A172 (cell line): ENCODE measurements at places on chromosomes 7 and 10. TPM values are rescaled to one million over a fixed set of nuclear protein-coding genes. Genes with fewer than 3 reads are reported as not detected.

Gene DOCK4
- 5.6 and 7.2 TPM in 2 replicates for total RNA-seq

Gene MUC3A
- not detected in 2 replicates for total RNA-seq

Gene C10orf67
- 1.0 TPM in 1 of 2 replicates, not detected in the other for total RNA-seq

Gene ZNF655
- 90.2 and 92.1 TPM in 2 replicates for total RNA-seq

Gene NEUROD6
- not detected in 2 replicates for total RNA-seq

Gene NME8
- total RNA-seq = not detected in 2 replicates

Gene HABP2
- total RNA-seq = not detected in 2 replicates

Gene PSMG3
- total RNA-seq = 91.0 and 138 TPM in 2 replicates

Gene CLCN1
- total RNA-seq = not detected in 2 replicates

Gene OR2A1
- total RNA-seq = not detected in 2 replicates

Gene PAX4
- total RNA-seq = not detected in 2 replicates

Gene SEMA3C
- total RNA-seq = 268 and 305 TPM in 2 replicates

Gene KCNH2
- total RNA-seq = 1.7 and 3.5 TPM in 2 replicates

Gene ACSL5
- total RNA-seq = 0.91 and 0.96 TPM in 2 replicates

Gene JAKMIP3
- 0.26 and 0.64 TPM in 2 replicates for total RNA-seq

Gene TAF3
- 3.3 and 3.6 TPM in 2 replicates for total RNA-seq

Gene HPSE2
- not detected in 2 replicates for total RNA-seq

Gene SPDYE11
- total RNA-seq = not detected in 2 replicates

Gene VPS37D
- 6.6 and 8.3 TPM in 2 replicates for total RNA-seq
